Myocyte (in vitro differentiated cells): ENCODE measurements at places on chromosomes 7 and 10. TPM values are rescaled to one million over a fixed set of nuclear protein-coding genes. Genes with fewer than 3 reads are reported as not detected.

DNA sequence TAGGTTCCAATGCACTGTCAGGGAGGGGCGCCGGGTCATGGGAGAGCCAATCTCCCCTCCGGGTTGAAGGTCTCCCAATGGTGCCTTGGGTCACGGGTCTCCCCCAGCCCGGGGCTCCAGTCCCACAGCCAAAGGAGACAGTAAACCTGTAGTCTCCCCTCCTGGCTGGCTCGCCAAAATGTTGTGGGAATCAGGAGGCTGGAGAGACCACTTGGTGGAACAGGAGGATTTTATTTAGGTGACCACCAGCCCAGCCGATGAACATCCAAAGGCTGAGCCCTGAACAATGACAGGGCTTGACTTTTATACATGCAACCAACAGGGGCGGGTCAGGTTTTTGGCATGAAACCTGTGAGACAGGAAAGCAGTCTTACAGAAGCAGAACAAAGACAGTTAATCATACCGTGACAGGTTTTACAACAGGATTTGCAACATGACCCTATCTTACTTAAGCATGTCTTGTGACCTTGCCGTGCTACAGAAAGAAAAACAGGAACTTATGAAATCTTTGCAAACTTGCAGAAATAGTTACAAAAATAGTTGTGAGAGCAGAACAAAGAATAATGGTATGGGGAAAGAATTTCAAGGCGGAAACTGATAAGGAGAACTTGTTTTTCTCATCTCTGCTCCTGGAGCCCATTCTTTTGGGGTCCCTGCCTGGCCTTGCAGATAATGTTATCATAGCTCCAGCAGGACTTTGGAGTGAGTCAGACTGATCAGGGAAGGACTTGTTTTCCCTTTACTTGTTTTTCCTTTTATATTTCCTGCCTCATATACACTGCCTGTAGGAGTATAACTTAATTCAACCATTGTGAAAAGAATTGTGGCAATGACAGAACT is 7.1 kb downstream of the ERV3-1 start:
- peak; percentile 29 for DNase-seq

DNA sequence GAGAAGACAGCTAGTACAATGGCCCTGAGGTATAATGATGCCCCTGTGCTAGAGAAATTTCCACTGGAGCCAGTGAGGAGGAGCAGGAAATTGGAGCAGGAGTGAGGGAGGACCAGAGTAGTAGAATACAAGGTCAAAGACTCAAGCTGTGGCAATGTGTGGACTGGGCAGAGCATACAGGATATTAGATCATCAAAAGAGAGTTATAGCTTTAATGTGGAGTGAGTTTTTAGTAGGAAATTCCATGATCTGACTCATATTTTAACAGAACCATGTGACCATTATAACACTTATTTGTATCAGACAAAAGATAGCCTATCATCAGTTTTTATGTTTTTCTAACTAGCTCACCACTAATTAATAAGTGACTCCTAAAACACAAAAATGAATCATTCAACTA is 154.1 kb downstream of the DGKB start:
- DNase-seq = peak; percentile 31

GRCh38 chr10:61452151-61452651 is 980 bp downstream of the TMEM26 start:
- no peak for DNase-seq

The FAM237B gene
- total RNA-seq = not detected in 2 replicates

The VPS50 gene
- total RNA-seq = 38.2 and 46.6 TPM in 2 replicates

DNA sequence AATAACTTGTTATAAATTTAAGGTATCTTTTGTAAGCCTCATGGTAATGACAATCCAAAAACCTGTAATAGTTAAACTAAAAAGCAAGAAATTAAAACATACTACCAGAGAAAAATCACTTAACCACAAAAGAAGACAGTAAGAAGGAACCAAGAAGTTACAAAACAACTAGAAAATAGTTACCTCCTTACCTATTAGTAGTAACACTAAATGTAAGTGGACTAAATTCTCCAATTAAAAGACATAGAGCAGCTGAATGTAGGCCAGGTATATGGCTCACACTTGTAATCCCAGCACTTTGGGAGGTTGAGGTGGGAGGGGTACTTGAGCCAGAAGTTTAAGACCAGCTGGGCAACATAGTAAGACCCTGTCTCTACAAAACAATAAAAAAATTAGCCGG is 84.0 kb downstream of the SNX13 start:
- no peak for DNase-seq

The CYP3A7 gene
- total RNA-seq = 0.29 and 0.47 TPM in 2 replicates
